ENCODE measurements at places on chromosomes 12 and 14.

DNA sequence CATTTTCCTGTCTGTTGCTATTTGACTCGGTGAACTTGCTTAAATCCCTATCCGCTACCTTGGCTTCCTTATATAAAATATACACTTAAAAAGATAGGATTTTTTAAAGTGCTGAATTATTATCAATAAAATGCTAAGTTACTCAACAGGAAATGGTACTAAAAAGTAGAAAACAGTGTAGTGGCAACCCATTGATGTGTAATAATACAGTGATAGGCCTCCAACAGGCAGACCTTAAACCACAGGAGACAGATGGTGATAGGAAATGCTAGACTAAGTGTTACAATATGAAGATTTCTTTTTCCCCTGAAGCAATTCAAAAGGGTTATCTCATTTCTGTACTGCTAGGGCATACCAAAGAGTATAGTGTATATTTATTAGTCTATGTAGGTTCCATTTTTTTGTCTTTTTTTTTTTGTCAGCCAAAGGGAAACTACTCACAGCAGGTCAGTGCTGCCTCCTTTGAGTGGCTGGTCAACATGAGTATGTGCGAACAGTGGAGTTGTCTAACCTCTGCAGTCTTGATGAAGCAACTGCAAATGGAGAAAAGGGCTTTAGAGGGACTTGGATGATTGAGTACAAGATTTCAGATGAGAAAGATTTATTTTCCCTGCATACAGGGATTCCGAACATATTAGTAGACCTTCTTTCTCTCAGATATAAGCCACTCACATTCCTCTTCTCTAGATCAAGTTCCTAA lies 183.8 kb downstream of the ACSS3 start:
- no peak for DNase-seq

GRCh38 chr12:64625243-64626077 lies 15.2 kb downstream of the RASSF3 start:
- DNase-seq = peak; percentile 89

DNA sequence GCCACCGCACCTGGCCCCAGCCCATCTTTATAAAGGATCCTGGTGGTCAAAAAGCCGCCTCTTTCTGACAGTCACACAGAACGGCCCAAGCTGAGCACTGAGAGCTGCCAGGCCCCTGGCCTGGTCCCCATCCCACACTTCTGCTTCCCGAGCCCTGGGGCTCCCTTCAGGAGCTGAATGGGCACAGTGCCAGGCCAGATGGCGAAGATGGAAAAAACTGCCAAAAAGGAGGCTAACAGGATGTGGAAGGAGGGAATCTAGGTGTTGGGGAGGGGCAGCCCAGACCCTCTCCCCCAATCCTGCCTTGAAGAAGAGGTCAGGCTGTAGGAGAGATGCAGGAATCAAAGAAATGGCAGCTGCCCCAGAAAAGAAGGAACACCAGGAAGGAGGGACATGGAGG lies 5.0 kb downstream of the LPAR5 start:
- DNase-seq = no peak

- no peak for DNase-seq
Measured at GRCh38 chr12:79652521-79652920, 38.2 kb downstream of the PAWR start.

- DNase-seq = peak; percentile 97
Measured at GRCh38 chr14:38256533-38256840, 594 bp upstream of the CLEC14A start.

- DNase-seq = peak; percentile 9
Measured at GRCh38 chr12:77686760-77687159, 143.9 kb upstream of the NAV3 start.

DNA sequence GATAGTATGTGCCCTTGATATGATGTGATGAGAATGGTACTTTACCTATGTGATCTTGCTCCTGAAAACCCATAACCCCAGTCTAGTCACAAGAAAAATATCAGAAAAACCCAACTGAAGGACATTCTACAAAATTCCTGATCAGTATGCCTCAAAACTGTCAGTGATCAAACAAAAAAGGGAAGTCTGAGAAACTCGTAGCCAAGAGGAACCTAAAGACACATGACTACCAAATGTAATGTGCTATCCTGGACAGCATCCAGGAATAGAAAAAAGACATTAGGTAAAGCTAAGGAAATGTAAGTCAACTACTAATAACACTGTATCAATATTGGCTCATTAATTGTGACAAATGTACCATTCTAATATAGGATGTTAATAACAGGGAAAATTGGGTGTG lies 4.1 kb upstream of the WIF1 start:
- DNase-seq = no peak

- DNase-seq = no peak
Measured at GRCh38 chr14:56798447-56799342, 11.6 kb downstream of the OTX2 start.

DNA sequence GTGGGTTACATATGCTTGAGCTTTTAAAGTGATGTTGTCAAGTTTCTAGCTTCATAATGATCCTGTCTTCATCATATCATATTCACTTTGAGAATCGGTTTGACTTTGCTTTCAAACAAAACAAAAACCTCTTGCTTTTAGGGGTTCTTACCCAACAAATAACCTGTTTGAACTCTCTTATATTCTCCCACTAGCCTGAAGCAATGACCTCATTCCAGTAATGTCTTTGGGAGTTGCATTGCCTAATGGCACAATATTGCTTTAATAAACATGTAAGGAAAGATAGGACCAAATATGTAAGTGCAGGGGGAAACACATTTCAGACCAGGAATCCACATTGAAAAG lies 27.7 kb downstream of the WBP11 start:
- no peak for DNase-seq

DNA sequence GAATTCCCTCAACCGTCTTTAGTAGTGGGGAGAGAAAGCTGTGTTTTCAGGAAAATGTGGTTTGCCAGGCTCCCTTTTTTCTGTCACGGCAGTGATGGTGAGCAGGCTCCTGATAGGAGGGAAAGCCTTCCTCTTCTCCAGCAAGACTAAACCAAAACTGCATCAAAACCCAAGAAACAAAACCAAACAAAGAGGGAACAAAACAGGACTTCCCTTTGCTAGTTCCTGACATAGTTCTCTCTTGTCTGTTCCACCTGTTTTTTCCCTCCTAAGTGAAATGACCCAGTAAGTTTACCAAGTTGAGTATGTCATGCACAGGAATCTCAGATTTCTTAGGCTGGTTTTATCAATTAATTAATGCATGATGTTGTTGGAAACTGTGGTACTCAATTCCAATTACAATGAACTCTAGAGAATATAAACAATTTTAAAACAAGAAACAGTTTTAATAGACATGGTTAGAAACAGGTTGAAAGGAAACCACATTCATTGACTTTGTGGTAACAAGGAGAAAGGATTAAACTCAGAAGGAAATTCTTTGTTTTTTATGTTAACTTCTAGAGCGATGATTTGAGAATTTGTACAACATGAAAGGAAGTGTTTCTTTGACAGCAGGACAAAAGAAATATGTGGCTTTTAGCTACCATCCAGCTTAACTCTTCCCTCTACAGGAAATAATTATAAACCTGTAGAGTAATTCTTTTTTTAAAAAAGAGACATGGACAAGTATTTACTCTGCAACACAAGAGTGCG lies 23.0 kb upstream of the CSRP2 start:
- no peak for DNase-seq

GRCh38 chr12:120739031-120739762 lies 13.6 kb downstream of the ACADS start:
- DNase-seq = no peak

DNA sequence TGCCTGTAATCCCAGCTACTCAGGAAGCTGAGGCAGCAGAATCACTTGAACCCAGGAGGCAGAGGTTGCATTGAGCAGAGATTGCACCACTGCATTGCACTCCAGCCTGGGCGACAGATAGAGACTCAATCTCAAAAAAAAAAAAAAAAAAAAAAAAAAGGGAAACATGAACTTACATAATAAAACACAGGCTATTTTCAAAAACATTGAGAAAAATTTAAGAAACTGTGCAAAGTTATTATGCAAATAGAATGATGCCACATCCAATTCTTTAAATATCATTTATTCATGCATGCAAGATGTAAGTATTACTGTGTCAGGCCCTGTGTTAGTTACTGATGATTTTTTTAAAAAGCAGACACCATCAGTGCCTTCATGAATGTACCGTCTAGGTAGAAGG lies 20.0 kb upstream of the SLC16A7 start:
- DNase-seq = no peak

GRCh38 chr12:34109390-34109789 lies 87.1 kb downstream of the ALG10 start:
- no peak for DNase-seq

GRCh38 chr12:118526255-118527095 lies 150.1 kb downstream of the SUDS3 start:
- DNase-seq = no peak

DNA sequence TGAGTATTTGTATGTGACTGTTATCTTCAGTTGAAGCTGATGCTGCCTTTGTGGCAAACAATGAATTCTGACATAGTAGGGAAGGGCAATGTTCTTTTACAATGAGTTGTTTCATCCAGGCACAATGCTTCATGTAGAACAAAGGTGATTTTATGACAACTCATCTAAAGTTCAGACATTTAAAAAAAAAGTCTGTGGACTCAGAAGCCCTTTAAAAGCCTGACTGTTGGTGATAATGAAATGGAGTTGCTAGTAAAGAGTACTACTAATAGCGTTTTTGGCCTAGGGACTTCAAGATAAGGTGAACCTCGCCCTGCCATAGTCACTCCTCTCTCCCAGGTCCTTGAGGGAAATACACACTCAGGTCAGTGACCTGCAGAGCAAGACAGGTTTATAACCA lies 105.1 kb downstream of the AKAP6 start:
- no peak for DNase-seq

DNA sequence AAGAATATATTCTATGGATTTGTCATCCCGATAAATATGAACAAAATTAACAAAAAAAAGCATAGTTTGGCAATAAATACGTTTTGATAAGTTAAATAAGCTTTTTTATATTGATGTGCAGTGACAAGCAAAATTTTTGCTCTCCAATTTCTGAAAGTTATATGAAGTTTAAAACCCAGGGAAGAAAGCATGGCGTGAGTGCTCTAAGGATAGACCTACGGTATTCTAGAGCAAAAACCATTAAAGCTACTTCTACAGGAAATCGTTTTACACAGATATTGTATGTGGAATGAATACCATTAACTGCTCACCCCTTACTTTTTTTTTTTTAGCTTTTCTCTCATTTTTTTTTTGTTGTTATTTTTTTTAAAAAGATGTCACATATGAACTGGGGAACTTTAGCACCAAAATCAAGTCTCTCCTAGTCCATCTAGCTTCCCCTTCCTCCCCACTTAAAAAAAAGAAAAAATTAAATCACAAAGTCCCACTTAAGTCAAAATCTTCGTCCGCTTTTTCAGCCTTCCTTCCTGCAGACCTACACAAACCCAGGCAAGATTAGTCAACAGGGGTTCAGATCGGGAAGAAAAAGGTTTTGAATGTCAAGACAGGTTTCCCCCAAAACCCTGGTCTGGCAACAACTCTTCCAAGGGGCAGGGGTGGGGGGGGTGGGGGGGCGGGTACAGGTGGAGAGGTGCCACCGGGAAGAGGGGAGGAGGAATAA lies 4.4 kb downstream of the ZFP36L1 start:
- peak; percentile 19 for DNase-seq

- no peak for DNase-seq
Measured at GRCh38 chr12:131684015-131684725, 26.7 kb upstream of the SFSWAP start.

DNA sequence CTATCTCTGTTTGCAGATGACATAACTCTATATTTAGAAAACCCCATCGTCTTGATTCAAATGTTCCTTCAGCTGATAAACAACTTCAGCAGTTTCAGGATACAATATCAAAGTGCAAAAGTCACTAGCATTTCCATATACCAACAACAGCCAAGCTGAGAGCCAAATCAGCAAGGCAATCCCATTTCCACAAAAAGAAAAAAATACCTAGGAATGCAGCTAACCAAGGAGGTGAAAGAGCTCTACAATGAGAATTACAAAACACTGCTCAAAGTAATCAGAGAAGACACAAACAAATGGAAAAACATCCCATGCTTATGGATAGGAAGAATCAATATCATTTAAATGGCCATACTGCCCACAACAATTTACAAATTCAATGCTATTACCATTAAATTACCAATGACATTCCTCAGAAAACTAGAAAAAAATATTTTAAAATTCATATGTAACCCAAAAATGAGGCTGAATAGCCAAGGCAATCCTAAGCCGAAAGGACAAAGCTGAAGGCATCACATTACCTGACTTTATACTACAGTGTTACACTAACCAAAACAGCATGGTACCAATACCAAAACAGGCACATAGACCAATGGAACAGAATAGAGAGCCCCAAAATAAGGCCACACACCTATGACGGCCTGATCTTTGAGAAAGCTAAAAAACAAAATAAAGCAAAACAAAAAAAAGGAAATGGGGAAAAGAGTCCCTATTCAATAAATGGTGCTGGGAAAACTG lies 901.7 kb downstream of the LRFN5 start:
- no peak for DNase-seq

- no peak for DNase-seq
Measured at GRCh38 chr14:69259527-69260189, at the start of gene GALNT16. TSS of gene GALNT16 (plus strand) at chr14:69260158. CDS start at chr14:69260291, 133 bp downstream.

GRCh38 chr14:90903101-90903500 lies 86.9 kb upstream of the TTC7B start:
- peak; percentile 57 for DNase-seq
